Activated T-helper 1 cell treated with anti-CD3 and anti-CD28 coated beads, Interleukin-12 subunit alpha, Interleukin-12 subunit beta, Interleukin-2, Interleukin-4 antibody, amounts not matched to agents 30 ng/mL and 10 ng/mL and 1 ng/mL, durations not matched to agents 14 hours and 24 hours and 36 hours (primary cell): ENCODE measurements at places on chromosomes 4 and X.

- H3K36me3 ChIP-seq, result no peaks in the 10 kb centered on the region
- H3K27me3 ChIP-seq, result no peaks in the 10 kb centered on the region
- no peak overlapping the region for H3K27ac ChIP-seq
- no peak overlapping the region for H3K4me3 ChIP-seq
- H3K4me1 ChIP-seq, result no peaks in the 10 kb centered on the region
- DNase-seq, result no peak
Measured at GRCh38 chrX:121642415-121642814, 595.0 kb downstream of the GLUD2 start.

DNA sequence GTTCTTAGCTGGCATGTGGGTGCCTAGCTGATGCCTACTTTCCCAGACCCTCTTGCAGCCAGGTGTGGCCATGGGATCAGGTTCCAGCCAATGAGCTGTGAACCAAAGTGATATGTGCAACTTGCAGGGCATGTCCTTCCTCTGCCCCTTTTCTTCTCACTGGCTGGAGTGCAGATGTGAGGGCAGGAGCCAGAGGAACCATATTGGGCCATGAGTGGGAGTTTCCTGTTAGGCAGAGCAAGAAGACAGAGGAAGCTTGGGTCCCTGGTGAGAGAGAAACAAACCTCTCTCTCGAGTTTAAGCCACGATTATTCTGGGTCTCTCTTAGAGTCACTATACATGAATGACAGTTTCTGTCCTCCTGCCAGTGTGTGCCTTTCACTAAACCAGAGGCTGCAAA is 120.4 kb upstream of the STX18 start:
- no peaks in the 10 kb centered on the region for H3K27me3 ChIP-seq
- H3K4me3 ChIP-seq, result no peak overlapping the region
- H3K36me3 ChIP-seq, result no peaks in the 10 kb centered on the region
- no peak for DNase-seq
- H3K27ac ChIP-seq, result no peak overlapping the region
- H3K4me1 ChIP-seq, result no peaks in the 10 kb centered on the region

DNA sequence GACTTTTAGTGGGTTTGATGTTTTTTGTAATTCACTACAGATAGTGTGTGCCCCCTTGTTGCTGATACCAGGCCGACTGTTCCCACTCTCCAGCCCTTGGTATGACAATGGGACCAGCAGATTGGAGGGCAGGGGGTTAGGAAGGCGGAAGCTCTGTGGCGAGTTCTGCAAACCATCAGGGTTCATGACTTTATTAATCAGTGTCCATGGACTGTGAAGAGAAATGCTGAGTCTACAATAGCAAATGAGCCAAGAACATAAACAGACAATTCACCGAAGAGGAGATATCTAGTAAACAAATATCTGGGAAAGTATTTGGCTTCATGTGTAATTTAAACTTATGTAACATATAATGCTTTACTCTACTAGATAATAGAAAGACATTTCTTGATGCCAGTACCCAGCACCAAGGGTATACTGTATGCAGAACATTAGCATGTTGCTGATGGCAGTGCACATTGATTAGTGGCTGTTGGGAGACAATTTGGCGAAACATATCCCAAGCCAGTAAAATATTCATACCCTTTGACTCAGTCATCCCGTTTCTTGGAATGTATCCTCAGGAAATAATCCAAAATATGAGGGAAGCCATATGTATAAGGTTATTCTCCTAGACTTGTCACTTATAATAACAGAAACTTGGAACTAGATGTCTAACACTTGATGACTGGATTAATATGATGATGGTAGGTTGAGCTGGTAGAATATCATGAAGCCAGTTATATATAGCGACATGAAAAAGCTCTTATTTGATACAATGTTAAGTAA is 169.4 kb downstream of the PTTG2 start:
- H3K27me3 ChIP-seq, result peaks cover 3% of the 10 kb centered on the region
- H3K4me3 ChIP-seq, result peak overlapping the region; percentile 49
- no peak for DNase-seq
- H3K36me3 ChIP-seq, result peaks cover 39% of the 10 kb centered on the region

- H3K36me3 ChIP-seq, result peaks cover 11% of the 10 kb centered on the region
- no peak overlapping the region for H3K27ac ChIP-seq
- no peak overlapping the region for H3K4me3 ChIP-seq
- no peaks in the 10 kb centered on the region for H3K4me1 ChIP-seq
- no peak for DNase-seq
Measured at GRCh38 chrX:24858004-24858746, 157.6 kb downstream of the ARX start.

DNA sequence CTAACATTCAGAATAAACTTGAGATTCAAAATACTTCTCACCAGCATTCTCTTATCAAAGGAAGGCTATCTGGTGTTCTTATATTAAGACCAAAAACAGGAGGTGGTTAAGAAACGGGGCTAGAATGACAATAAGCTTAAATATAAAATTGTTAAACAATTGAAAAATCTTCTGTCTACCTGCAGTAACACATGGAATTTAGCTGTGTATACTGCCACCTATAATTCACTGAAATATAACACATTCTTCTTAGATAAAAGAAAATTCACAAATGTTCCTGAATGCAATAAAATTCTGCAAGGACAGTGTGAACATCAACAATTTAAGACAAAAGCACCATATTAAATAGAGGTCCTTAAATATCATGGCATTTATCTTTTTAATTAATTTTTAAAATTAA is 11.5 kb upstream of the PCDH10 start:
- H3K27me3 ChIP-seq, result no peaks in the 10 kb centered on the region
- H3K4me1 ChIP-seq, result no peaks in the 10 kb centered on the region
- H3K4me3 ChIP-seq, result no peak overlapping the region
- H3K27ac ChIP-seq, result no peak overlapping the region
- H3K36me3 ChIP-seq, result no peaks in the 10 kb centered on the region
- no peak for DNase-seq

GRCh38 chr4:52665592-52665991 is 6.5 kb upstream of the USP46 start:
- peaks cover 21% of the 10 kb centered on the region for H3K27me3 ChIP-seq
- H3K36me3 ChIP-seq, result peaks cover 5% of the 10 kb centered on the region
- DNase-seq, result no peak
- H3K27ac ChIP-seq, result no peak overlapping the region
- H3K4me1 ChIP-seq, result peaks cover 8% of the 10 kb centered on the region
